ENCODE measurements at places on chromosomes 5 and 9.

DNA sequence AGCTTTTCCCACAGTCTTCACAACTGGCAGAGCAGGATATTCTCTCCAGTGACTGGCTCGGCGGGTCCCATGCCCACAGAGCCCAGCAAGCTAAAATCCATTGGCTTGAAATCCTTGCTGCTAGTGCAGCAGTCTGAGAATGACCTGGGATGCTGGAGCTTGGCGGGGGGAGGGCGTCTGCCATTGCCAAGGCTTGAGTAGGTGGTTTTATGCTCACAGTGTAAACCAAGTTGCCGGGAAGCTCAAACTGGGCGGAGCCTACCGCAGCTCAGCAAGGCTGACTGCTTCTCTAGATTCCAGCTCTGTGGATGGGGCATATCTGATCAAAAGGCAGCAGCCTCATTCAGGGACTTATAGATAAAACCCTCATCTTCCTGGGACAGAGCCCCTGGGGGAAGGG lies 194.1 kb downstream of the CCDC171 start:
- DNase-seq = no peak

DNA sequence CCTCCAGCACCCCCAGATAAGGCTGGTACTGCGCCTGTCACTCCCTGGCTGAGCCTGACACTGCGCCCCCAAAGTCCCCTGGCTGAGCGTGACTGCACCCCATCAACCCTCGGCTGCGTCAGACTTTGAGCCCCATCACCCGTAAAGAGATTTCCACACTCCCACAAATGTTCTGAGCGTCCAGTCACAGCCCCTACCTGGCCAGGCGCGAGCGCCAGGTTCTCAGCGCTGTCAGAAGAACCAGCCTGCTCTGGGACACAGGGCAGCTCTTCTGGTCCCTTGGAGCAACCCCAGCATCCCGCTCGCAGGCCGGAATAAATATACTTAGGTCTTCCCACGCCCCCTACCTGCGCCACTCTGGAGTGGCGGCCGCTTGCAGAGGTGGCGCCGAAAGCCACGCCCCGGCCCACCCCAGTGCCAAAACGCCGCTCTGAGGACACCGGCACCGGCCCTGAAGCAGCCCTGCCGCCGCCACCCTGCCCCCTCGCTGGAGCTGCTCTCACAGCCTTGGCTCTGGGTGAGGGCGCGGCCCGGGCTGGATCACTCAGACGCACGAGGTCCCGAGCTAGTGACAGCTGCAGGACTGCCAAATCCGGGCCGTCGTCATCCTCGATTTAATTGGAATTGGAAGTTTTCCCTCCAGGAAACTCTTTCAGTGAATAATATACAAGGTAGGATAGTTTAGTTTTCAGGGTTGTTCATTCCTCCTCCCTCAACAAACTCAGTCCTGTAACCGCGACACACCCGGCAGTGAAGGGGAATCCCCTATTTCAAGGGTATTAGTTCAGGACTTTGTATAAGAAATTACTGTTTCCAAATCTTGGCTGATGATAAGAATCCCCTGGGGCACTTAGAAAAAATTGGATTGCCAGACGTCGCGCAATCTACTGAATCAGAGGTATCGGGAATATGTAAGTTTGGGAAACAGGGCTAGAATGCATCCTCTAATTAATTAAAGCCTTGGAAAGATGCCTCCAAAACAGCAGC lies 1.2 kb upstream of the CEMIP2 start:
- peak; percentile 54 for DNase-seq

GRCh38 chr9:120775859-120776258 lies 17.4 kb downstream of the FBXW2 start:
- no peak for DNase-seq

GRCh38 chr9:131270171-131271015 lies 5.9 kb downstream of the FAM78A start:
- peak; percentile 52 for DNase-seq

GRCh38 chr5:27814286-27814685 lies 775.9 kb upstream of the CDH9 start:
- DNase-seq = no peak

GRCh38 chr9:3006851-3007250 lies 163.0 kb upstream of the PUM3 start:
- DNase-seq = no peak

DNA sequence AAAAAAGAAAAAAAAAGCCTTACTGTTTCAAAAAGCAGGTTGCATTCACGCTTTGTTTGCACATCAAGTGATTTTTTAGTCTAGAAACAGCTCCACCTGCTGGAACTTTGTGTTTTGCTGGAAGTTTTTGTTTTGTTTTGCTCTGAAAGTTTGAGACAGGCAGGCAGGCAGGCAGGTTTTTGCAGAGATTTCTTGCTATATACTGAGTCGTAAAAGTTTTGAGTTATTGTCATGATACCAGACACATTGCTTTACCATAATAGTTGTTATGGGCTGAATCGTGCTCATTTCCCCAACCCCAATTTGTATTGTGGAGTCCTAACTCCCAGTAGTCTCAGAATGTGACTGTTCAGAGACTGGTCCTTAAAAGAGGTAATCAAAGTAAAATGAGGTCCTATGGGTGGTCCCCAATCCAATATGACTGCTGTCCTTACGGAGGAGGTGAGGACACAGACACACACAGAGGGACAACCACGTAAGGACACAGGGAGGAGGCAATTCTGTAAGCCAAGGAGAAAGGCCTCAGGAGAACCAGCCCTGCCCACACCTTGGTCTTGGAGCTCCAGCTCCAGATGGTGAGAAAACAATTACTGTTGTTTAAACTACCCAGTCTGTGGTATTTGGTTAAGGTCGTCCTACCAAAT lies 20.9 kb downstream of the OR2Y1 start:
- DNase-seq = peak; percentile 26

GRCh38 chr5:92552206-92553160 lies 1028.5 kb downstream of the NR2F1-AS1 start:
- DNase-seq = peak; percentile 65

DNA sequence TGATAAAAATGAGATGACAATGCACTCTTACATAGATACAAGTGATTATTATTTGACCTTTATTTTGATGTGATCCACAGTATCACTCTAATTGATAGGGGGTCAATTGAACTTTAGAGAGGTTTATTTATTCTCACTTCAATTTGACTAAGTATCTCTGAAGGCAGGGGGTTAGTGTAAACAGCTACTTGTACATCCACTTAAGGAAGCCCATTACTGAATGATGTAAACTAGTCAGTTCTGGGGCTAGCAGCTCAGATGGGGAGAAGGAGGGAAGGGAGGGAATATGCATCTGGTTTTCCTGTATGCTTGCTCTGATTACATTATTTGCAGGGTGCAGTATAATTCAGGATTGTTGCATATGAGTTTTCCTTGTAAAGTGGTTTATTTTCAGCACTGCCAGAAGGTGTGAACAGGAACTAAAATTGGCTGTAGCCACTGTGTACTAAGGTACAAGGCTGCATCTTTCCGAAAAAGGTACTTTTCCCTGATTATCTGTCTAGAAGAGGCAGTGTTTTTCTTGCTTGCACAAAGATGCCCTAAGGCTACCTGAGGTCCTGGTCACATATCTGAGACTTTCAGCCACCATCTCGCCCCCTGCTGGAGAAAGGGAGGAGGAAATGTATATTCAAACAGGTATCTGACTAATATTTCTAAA lies 51.2 kb downstream of the MRPS27 start:
- DNase-seq = no peak

GRCh38 chr9:122845116-122845515 lies 16.7 kb upstream of the PDCL start:
- no peak for DNase-seq

GRCh38 chr5:132011622-132012343 lies at the start of gene ACSL6:
TSS of gene ACSL6 (minus strand) at chr5:132011658. CDS start at chr5:132011553, 105 bp downstream.
- DNase-seq = no peak

- no peak for DNase-seq
These were observed 25.3 kb downstream of the FAF2 start for GRCh38 chr5:176473335-176474006.

DNA sequence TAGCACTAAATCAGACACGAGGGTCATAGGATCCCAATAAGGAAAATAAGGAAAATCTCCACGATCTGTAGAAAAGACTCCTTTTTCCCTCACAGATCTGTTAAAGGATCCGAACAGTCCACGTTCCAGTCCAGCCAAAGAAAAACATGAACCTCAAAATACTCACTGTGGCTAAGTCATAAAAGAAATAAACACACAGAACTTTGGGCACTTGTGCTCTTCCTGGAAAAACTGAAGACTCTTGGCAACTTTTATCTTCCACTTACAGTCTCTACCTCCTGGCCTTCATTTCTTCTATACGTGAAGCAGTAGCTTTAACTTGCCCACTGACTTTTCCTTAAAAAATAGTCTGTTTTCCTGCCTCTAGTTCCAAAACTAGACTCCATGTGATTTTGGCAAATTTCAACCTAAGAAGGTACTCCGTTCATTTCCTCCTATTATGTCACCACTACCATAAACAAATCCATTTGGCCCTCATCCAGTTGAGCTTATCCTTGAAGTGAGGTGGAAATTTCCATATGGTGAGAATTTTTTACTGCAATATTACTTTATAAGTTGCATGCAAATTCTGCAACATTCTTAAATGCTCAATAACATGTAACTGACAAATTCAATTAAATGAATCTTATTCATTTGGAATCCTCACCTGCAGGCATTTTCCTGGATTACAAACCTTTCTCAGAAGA lies 5.3 kb upstream of the LHFPL2 start:
- no peak for DNase-seq

DNA sequence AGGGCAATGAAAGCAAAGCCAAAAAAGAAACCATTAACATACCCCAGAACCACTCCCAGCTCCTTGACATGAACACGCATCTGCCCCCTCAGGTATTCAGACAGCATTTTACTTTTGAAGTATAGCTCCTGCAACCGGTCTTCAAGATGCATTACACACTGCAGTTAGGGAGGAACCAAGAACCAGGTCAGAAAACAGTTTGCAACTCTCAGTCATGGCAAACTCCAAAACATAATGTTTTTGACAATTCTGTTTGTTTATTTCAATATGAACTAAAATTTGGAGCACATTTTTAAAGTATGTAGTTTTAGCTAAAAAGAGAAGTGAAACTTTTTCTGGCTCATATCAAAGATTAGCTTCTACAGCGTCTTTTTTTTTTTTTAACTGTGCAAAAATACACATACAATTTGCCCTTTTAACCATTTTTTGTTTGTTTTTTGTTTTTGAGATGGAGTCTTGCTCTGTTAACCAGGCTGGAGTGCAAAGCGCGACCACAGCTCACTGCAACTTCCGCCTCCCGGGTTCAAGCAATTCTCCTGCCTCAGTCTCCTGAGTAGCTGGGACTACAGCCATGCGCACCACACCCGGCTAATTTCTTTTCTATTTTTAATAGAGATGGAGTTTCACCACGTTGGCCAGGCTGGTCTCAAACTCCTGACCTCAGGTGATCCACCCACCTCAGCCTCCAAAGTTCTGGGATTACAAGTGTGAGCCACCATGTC lies 12.2 kb upstream of the RAPGEF6 start:
- no peak for DNase-seq

DNA sequence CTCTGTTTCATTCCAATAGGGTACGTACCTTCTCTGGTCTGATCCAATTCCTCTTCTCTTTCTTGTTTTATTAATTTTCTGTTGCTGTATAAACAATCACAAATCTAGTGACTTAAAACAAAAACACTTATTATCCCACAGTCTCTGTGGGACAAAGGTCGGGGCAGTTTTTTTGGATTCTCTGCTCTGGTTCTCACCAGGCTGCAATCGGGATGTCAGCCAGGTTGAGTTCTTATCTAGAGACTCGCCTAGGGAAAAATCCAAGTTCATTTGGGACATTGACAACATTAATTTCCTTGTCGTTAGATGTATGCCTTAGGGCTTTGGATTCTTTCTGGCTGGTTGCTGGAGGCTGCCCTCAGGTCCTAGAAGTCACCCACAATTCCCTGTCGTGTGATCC lies 430.5 kb upstream of the RORB start:
- DNase-seq = no peak

GRCh38 chr9:23682352-23682751 lies 143.7 kb downstream of the ELAVL2 start:
- no peak for DNase-seq
